ENCODE measurements at places on chromosomes 12 and 14. TPM values are rescaled to one million over a fixed set of nuclear protein-coding genes. Genes with fewer than 3 reads are reported as not detected.

The CACNA2D4 gene
- not detected for total RNA-seq

The IFI27L2 gene
- total RNA-seq: 60.8 TPM

The GDF3 gene
- total RNA-seq: not detected

The SP1 gene
- total RNA-seq: 19.6 TPM

The TMEM179 gene
- total RNA-seq: 0.39 TPM

The GRIP1 gene
- 1.6 TPM for total RNA-seq

The LHX5 gene
- not detected for total RNA-seq

The HOTAIR gene
- 0.25 TPM for total RNA-seq

The IRAK3 gene
- total RNA-seq: 0.91 TPM

The SMIM41 gene
- total RNA-seq: not detected

The OR6C2 gene
- total RNA-seq: not detected

The KRT6C gene
- not detected for total RNA-seq

The TBX3 gene
- 38.2 TPM for total RNA-seq

The SPIC gene
- not detected for total RNA-seq

The EXOC3L4 gene
- total RNA-seq: 1.4 TPM

The BATF gene
- not detected for total RNA-seq

The ARF6 gene
- total RNA-seq: 77.4 TPM

The CLEC6A gene
- total RNA-seq: not detected

The AQP2 gene
- not detected for total RNA-seq

The CMKLR1 gene
- total RNA-seq: not detected

The CDH24 gene
- total RNA-seq: 5.2 TPM

The TSPAN11 gene
- 0.05 TPM for total RNA-seq

The OR10AD1 gene
- total RNA-seq: not detected

The CPNE6 gene
- not detected for total RNA-seq

The GSG1 gene
- 0.30 TPM for total RNA-seq

The ZNF385A gene
- 21.2 TPM for total RNA-seq

The TMEM233 gene
- 0.18 TPM for total RNA-seq

The FOXM1 gene
- total RNA-seq: 89.8 TPM

The VWF gene
- 0.17 TPM for total RNA-seq

The BEGAIN gene
- total RNA-seq: 9.6 TPM

The ADSS1 gene
- total RNA-seq: 6.4 TPM

The RDH12 gene
- not detected for total RNA-seq

The PRIMA1 gene
- total RNA-seq: 0.44 TPM

The ACACB gene
- 8.3 TPM for total RNA-seq

The SMAGP gene
- 25.3 TPM for total RNA-seq

Data from A549 treated with Mapracorat at 1 μM for 4 hours (cell line).